Activated B cell treated with CpG ODN at 0.5 μM for 24 hours (primary cell): ENCODE measurements at places on chromosomes 4 and X.

GRCh38 chr4:84622959-84623358 is 40.0 kb downstream of the CDS1 start:
- no peak for DNase-seq

DNA sequence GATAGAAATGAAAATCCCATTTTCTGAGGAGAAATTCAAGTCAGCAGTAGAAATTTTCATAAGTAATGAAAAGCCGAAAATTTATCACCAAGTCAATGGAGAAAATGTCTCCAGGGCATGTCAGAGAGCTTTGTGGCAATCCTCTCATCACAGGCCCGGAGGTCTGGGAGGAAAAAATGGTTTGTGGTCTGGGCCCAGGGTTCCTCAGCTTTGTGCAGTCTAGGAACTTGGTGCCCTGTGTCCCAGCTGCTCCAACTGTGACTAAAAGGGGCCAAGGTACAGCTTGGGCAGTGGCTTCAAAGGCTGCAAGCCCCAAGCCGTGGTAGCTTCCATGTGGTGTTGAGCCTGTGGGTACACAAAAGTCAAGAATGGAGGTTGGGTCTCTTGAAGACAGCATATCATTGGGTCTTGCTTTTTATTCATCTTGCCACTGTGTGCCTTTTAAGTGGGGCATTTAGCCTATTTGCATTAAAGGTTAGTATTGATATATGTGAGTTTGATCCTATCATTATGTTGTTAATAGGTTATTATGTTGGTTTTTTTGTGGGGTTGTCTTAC is 608.5 kb downstream of the PDHA2 start:
- DNase-seq: no peak

DNA sequence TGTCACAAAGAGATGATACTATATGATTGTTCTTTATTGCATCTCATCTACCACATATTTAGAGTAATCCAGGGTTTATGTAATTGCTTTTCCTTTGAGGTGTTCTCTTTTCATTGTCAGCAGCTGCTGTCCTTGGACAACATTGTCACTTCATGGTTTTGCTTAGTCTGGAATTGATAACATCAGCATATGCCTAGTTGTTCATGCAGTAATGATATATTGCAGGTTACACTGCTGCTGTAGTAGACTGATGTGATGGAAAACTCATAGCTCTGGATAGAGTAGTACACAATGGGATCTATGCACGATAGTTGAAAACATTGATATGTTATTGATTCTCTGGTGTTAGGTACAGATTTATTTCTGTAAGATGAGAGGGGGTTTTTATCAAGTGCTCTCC is 13.7 kb downstream of the NEIL3 start:
- DNase-seq: no peak

- no peak for DNase-seq
Observed at GRCh38 chr4:26051240-26051639, 137.2 kb downstream of the SMIM20 start.

DNA sequence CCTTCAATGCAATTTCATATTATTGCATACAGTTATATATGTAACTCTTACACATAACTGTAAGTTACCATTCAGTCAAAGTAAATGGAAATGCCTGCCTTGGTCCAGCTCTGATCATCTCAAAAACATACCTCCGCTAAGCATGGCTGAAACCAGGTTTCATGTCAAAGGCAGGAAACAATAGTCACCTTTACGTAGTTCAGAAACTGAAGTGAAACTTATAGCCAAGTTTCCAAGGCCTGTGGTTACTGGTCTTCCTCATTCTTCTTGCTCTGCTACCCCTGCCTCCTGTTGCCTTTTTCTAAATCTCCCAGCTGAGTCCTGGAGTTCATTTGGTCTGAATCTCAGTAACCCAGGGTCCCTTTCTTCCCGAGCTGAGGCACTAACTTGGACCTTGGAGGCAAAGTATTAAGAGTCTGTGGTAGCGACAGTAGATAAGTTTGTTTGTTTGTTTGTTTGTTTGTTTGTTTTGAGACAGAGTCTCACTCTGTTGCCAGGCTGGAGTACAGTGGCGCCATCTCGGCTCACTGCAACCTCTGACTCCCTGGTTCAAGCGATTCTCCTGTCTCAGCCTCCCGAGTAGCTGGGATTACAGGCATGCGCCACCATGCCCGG is 30.8 kb downstream of the DAPP1 start:
- DNase-seq: no peak
